ENCODE measurements at places on chromosomes 11 and 22.

- DNase-seq, result no peak
Observed at GRCh38 chr22:42207918-42208317, 62.5 kb downstream of the TCF20 start.

- DNase-seq, result no peak
Observed at GRCh38 chr22:42948294-42948693, 66.7 kb downstream of the PACSIN2 start.

DNA sequence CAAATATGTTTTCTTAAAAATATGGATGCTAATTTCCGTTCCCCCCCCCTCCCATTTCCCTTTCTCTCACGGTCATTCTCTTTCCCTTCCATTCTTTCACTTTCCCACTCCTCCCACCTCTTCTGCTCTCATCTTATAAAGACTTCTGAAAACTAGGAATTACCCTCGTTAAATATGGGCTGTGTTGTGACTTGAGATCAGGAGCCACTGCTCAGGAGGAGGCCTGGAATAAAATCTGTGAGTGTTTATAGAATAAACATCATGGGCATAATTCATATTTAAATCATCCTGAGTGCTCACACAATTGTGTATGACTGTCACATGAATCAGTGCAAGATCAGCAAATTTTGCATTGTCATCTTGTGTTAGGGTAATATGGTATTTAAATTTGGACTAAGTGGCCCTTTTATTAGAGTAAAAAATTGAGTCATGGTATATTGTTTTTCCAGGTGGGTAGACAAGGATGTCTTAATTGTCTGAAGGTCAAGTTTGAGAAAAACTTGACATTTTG is 208.0 kb downstream of the DDX10 start:
- no peak for DNase-seq

DNA sequence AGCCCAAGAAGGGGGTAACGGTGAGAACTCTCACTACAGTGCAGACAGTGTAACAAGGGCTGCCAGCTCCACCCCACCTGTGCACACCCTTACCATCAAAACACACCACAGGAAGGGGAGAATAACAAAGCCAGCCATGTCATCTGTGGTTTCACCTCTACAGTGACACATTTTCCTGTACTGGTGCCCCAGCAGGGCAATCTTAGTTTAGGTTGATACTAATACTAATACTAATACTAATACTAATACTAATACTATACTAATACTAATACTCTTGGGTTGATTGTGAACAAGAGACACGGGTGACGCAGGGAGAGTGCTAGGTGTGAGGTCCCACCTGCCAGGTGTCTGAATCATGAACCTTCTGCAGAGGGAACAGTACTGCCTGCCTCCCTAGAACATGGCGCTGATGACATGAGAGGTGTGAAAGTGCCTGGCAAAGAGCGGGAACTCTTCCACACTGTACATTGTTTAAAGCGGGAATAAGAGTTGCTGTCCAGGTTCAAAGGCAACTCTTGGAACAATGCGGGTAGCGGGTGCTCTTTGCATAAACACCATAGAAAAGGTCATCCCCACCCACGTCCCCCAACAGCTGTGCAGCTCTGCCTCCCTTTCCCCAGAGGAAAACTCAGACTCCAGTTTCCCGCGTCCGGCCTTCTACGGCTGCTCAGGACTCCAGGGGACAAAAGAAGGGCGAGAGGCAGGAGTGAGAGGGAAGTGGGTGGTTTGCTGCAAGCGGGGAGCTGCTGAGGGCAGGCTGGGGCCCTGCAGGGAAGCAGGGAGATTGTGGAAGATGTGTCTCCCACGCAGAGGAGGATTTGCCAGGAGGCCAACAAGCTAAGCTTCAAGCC is 25.0 kb upstream of the TMPRSS4 start:
- DNase-seq, result no peak

- DNase-seq, result no peak
Observed at GRCh38 chr22:45578524-45579147, 76.0 kb downstream of the FBLN1 start.

DNA sequence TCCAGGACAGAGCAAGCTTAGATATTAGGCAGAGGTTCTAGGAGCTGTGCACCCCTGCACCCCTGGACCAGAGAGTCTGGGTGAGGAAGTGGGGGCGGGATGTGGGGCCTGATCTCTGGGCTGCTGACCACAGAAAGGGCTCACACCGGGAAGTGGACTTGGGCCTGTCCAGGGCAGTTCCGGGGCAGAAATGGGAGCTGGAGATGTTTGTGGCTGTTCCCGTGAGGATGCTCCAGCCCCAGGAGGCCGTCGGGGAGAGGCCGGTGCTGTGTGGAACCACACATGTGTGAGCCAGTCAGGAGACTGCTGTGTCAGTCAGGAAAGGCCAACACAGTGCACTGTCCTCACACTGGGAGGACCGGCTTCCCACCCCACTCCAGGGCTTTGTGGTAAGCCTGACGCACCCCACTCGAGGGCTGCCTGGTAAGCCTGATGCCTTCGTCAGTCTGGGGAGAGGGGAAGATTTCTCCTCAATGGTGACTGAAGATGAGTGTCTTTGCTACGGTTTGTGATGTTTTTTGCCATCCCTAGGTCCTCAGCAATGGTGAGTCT is 741.0 kb downstream of the BRD1 start:
- no peak for DNase-seq

GRCh38 chr22:26922806-26923205 is 265.4 kb downstream of the MIAT start:
- no peak for DNase-seq

GRCh38 chr11:125449565-125449964 is 46.5 kb downstream of the FEZ1 start:
- no peak for DNase-seq

DNA sequence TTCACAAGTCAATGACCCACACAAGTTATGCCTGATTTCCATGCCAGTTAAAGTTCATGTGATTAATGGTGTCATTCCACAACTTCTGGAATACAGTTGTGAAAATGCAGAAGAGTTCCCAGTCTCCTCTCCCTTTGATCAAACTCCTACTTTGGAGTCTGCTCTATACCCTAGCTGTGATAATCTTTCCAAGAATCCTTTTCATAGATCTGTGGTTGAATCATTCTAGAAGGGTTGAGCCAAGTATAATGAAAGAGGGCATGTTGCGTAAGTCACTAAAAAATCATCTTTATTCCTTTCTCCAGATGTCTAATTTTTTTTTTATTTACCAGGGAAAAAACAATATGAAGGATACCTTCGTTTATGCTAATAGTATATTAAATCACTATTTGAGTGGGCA is 89.7 kb upstream of the CARD18 start:
- DNase-seq, result no peak

Data from NCI-H2081 (cell line).